Smooth muscle cell of trachea (primary cell): ENCODE measurements at places on chromosomes 6 and 20. TPM values are rescaled to one million over a fixed set of nuclear protein-coding genes. Genes with fewer than 3 reads are reported as not detected.

The FLRT3 gene
- total RNA-seq: 2.3 and 5.0 TPM in 2 replicates

The XKR7 gene
- under 0.01 TPM in 1 of 2 replicates, not detected in the other for total RNA-seq

The NRSN2 gene
- 62.2 and 67.9 TPM in 2 replicates for total RNA-seq

The GSTA1 gene
- not detected in 2 replicates for total RNA-seq

The BACH2 gene
- 0.87 and 1.2 TPM in 2 replicates for total RNA-seq

The TRIM39 gene
- total RNA-seq: 12.7 and 13.6 TPM in 2 replicates

The RAB32 gene
- total RNA-seq: 119 and 125 TPM in 2 replicates

The UBD gene
- 0.66 TPM in 1 of 2 replicates, not detected in the other for total RNA-seq

The SLC17A9 gene
- 4.8 and 7.4 TPM in 2 replicates for total RNA-seq

The POPDC3 gene
- 14.3 and 22.5 TPM in 2 replicates for total RNA-seq

The SPAG4 gene
- 11.2 and 13.1 TPM in 2 replicates for total RNA-seq

The EYS gene
- 0.29 and 0.50 TPM in 2 replicates for total RNA-seq

The MEP1A gene
- not detected in 2 replicates for total RNA-seq

The WFDC8 gene
- total RNA-seq: not detected in 2 replicates
